ENCODE measurements at places on chromosomes 1 and 21. TPM values are rescaled to one million over a fixed set of nuclear protein-coding genes. Genes with fewer than 3 reads are reported as not detected.

DNA sequence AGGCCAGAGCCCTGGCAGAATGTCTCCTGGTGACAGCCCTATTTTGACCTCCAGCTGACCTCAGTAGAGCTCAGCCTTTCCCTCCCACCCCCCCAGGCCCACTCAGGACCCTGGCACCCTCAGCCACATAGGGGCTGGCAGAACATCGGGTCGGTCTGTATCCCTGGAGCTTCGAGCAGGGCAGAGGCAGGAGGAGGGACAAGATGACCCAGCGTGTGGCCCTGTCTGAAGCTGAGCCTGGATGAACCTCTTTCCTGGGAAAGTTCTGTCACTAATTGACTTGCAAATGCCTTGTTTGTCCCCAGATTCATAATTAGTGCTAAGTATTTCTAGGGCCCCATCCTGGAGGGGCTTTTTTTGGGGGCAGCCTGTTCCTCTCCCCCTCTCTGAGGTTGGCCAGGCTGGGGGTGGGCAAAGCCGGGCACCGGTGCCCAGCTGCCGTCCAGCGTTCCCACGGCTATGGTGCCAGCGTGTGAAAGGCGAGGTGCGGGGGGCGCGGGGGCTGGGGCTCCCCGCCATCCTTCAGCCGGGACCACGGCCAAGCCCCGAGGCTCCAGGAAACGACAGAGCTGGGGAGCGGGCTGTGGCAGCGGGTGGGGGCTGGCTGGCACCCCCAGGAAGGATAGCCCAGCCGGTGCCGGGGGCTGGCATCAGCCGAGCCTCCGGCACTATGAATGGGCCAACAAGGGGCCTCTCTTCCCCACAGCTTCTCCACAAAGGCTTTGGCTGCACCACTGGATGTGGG, 31.4 kb downstream of the RHBG start:
- no peak for DNase-seq

DNA sequence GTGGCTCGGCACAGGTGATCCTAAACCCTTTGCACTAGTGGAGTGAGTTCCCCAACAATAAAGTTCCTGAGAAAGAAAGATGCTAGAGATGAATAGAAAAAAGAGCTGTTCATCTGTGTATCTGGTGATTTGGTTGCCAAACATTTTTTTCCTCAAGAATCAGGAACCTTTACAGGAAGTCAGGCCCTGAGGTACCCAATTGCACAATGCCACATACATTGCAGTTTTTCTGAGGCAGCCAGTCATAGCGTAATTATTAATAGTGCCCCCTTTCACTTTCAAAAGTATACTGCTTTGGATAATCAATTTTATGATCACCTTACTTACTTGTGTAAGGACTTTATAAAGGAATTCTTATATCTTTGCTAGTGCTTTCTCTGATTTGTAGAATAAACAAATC, 346.3 kb upstream of the POU3F1 start:
- no peak for DNase-seq

GRCh38 chr1:205792961-205793673, 17.8 kb upstream of the RAB29 start:
- DNase-seq, result no peak

DNA sequence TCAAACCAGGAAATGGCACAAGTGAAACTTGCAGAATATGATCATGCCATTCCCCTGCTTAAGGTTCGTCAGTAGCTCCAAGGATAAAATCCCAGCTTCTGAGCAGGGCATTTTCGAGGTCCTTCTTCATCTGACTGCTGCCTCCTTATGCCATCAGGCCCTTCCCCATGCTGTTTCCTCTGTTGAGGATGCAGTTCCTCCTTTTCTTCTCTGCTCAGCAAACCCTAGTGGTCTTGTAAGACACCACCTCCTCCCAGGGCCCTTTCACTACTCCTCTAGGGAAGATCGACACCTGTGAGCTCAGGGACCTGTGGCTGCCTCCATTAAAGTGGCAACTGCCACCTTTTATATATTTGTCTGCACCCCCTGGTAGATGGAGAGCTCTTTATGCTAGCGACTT, 62.1 kb upstream of the JUN start:
- DNase-seq, result no peak

DNA sequence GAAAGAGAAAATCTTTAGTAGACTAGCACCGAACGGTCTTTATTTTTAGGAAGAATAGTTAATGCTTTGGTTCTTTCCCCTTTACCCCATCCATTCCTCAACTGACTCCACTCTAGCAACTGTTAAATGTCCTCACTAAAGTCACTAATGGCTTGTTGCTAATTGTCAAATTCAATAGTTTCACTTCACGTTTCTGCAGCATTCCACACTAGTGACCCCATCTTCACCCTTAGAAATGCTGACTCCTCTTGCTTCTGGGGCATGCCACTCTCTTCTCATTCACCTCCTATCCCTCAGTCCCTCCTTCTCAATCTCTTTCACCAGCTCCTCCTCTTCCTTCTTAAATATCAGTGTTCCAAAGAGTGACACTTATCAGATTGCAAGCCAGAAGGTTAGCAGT, 19.4 kb upstream of the CADM3 start:
- DNase-seq, result no peak

- DNase-seq, result no peak
Measured at GRCh38 chr1:176694713-176695112, 231.7 kb downstream of the PAPPA2 start.

- no peak for DNase-seq
Measured at GRCh38 chr1:15942661-15943327, 33.1 kb downstream of the ZBTB17 start.

- no peak for DNase-seq
Measured at GRCh38 chr1:18997508-18997907, 41.0 kb upstream of the IFFO2 start.

- DNase-seq, result no peak
Measured at GRCh38 chr1:144551107-144551542, 41.6 kb upstream of the PPIAL4F start.

DNA sequence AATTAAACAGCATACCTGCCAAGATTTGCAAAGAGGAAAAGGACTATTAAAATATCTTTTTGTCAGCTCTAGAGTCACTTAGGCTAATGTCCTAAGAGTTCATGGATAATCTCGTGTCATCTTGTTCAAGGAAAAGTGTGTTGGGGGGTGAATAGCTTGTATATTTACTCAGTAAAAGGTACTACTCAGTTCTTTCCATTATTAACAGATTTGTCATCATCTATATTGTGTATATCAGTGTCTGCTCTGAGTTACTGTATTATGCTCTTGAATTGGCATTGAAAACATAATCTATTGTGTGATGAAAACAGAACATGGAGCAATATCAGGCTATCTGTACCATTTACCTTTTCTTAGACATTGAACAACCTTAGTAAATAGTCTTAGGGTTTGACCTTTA, 41.9 kb downstream of the SMG7 start:
- no peak for DNase-seq

GRCh38 chr1:17451731-17452130, 12.3 kb upstream of the RCC2 start:
- DNase-seq, result no peak

DNA sequence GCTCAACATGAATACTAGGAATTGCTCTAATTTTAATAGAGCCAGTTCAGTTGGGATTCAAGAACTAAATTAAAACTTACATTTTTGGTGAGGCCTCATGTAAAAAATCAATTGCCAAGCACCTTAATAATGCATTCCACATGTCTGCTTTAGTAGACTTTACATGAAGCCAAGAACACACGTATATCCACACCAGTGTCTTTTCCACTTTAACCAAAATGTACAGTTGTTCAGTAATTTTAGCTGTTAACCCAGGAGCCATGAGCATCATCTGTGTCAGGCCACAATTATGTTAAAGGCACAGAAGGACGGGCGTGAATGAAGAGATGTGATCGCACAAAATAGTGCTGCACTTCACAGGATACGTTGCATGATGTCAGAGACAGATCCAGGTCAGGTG, 136.7 kb downstream of the TLR5 start:
- no peak for DNase-seq

DNA sequence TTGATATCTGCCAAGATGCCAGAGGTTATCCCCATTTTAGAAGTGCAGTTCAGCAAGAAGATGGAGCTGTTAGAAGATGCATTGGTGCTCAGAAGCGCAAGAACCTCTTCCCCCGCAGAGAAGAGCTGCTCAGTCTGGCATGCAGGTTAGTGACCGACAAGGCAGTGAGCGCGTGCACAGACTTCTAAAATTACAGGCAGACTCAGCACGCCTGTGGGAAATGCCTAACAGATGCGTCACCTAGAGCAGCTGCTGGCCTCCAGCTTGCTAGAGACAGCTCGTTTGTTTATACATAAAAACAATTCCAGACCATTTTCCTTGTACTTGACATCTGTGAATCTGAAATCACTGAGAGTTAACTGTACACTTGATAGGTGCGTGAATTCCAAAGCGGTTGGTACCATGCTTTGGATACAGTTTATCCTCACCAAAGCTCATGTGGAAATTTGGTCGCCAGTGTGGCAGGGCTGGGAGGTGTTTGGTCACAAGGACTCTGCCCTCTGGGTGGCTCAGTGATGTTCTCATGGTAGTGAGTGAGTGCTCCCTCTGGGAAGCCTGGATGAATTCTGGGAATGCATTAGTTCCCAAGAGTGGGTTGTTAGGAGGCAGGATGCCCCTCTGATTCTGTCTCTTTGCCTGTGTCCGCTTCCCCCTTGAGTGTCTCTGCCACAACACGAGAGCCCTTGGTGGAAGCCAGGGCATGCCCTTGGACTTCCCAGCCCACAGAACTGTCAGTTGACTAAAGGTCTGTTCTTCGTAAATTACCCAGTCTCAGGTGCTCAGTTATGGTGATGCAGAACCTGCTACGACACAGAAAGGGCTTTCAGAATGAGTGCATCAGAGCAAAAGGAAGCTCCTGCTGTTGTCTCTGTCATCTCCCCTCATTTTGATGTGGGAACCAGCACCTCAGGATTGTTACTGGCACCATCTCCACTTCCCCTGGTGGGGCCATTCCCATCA, 24.4 kb downstream of the SNAP47 start:
- DNase-seq, result no peak

DNA sequence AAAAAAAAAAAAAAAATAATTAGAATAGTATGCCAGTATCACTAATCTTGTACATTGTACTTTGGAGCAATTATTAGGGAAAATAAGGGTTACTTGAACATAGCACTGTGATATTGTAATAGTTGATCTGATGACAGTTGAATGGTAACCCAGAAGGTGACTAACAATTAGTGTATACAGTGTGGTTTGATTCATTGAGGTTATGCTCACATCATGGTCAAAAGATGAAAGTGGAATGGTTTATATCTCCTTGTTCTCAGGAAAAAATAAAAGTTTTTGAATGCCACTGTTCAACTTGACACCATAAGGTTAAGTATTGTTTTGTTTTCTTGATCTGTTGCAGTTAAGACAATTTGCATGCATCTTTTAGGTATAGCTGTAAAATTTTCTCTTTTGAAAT, 87.0 kb downstream of the GPR52 start:
- DNase-seq, result no peak

DNA sequence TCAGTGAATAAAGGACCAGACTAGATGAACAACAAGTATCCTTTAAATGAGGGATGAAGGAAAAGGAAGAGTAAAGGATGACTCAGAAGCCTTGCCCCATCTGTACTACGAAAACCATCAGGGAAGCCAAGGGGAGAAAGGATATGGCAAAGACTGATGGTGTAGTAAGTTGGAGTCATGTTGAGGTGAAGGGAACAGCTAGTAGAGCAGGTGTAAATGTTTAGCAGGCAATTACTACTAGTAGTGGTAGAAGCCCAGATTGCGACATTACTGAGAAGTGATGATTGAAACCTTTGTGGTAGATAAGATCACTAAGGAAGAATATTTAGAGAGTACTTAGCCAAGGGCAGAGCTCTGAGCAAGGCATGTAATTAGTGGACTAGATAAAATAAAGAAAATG, 84.0 kb downstream of the PHTF1 start:
- DNase-seq, result no peak

DNA sequence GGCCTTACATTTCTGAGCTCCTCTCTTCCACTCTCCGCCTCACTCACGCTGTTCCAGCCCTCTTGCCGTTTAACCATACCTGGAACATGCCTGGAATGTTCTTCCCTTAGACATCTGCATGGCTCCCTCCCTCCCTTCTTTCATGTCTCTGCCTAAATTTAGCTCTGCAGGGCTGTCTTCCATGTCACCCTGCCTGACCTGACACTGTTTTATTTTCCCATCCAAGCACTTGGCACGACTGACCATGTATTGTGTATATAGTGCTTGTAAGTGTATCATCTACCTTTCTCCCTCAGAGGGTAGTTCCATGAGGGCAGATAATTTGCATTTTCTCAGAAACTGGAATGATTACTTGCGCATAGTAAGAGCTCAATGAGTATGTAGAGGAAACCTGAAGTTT, 47.3 kb downstream of the ST6GALNAC3 start:
- no peak for DNase-seq

- no peak for DNase-seq
Measured at GRCh38 chr1:244280859-244281258, 170.8 kb downstream of the ADSS2 start.

- no peak for DNase-seq
Measured at GRCh38 chr1:201565771-201566528, 27.0 kb downstream of the NAV1 start.

DIO1 gene
- 9.8 TPM for polyA plus RNA-seq

HUNK gene
- polyA plus RNA-seq, result 18.0 TPM

TCEA3 gene
- polyA plus RNA-seq, result 46.7 TPM

LCA5L gene
- polyA plus RNA-seq, result 6.3 TPM

COL6A2 gene
- polyA plus RNA-seq, result 184 TPM

CR1L gene
- 1.2 TPM for polyA plus RNA-seq

SLFNL1 gene
- polyA plus RNA-seq, result 0.24 TPM

All from left renal cortex interstitium (tissue), 4 donors.